ENCODE measurements at places on chromosomes 7 and 10.
A peak's percentile ranks its signal among the peaks of the same experiment; 100 is the strongest.

GRCh38 chr10:91163269-91163868 is 57.1 kb upstream of the PCGF5 start:
- DNase-seq: peak; percentile 44

DNA sequence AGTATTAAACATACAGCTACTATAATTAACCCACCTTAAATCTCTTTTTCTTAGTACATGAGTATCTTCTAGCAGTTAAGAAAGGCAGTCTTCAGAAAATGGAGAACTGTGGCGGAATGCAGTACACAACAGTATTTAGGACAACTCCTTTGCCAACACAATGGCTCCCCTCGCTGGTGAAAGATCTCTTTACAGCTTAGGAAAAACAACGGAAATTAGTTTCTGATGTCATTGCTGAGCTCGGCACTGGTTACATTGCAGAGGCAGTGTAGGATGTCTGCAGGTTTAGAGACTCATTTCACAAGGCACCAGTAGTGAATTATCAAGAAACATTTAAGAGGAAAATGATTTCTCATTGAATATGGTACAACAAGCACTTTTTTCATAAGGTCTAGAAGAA is 43.4 kb downstream of the GLRX3 start:
- DNase-seq: peak; percentile 42

- no peak for DNase-seq
Observed at GRCh38 chr7:24762771-24763170, 5.5 kb upstream of the GSDME start.

DNA sequence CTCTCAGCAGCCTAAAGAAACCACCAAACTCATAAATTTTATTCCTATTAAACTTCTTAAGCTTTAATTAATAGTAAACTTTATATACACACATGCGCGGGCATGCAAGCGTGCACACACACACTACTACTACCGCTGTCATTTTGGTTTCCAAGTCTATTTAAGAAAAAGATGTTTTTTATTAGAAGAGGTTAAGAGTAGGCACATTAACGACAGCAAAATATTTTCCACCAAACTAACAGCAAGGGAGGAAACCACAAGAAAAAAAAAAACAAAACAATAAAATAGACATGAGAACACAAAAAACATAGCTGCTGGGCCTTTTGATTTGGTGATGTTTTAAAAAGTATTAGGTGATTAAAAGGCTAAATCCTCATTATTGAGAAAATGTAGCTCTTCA is 28.6 kb downstream of the RTKN2 start:
- DNase-seq: no peak

DNA sequence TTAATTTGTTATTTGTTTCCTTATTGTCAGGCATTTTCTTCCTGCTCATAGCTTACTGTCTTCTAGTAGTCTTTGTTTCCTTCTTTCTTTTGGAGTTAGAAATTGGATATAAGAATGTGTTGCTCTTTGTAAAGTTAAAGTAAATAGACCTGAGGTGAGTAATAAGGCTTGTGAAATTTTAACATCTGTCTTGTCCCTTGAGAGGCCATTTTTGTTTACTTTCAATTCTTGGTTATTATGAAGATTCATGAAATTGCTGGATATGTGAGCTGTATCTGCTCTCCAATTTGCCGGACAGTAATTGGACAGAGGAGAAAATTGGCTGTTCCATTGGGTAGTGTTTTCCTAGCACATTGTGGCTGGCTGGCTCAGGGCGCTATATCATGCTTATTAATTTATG is 260.7 kb downstream of the EXOC4 start:
- DNase-seq: no peak

- peak; percentile 29 for DNase-seq
Observed at GRCh38 chr7:24722386-24723177, 34.7 kb downstream of the GSDME start.

- no peak for DNase-seq
Observed at GRCh38 chr10:11284291-11285085, 266.8 kb downstream of the CELF2 start.

- DNase-seq: no peak
Observed at GRCh38 chr7:44756904-44757303, 8.3 kb downstream of the ZMIZ2 start.

GRCh38 chr10:15363031-15363430 is 8.1 kb downstream of the FAM171A1 start:
- no peak for DNase-seq

DNA sequence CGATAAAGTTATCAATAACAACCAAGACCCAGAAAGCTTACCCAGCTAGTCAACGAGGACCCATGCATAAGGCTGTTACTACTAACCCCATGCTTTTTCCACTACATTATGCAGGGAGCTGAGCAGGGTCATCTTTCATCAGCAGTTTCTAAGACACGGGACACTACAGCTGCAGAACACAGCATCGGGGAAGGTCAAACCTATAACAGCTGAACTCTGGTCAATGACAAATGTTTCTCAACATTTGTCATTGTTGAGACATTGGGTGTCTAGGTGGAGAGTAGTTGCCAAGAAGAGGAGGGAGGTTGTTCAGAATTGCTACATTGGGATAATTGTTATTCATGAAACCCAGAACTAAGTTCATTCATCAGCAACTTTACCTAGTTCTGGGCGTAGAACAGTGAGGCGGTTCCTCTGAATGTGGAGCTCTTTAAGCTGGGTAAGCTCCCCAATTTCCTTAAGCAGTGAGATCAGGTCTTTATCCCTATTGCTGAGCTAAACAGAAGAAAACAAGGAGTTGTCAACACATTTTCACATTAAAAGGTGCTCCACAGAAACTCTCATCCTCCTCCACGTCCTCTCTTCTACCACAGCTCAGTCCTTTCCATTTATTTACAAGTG is 105.6 kb downstream of the ZNF22 start:
- DNase-seq: no peak

DNA sequence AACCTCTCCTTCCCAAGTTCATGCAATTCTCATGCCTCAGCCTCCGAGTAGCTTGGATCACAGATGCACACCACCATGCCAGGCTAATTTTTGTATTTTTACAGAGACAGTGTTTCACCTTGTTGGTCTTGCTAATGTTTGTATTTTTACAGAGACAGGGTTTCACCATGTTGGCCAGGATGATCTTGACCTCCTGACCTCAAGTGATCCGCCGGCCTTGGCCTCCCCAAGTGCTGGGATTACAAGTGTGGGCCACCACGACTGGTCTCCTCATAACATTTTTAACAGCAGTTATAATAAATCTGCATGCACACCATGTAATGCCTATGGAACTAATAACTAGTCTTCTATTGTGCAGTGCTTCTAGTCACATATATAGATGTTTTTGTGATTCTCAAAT is 123.8 kb upstream of the VKORC1L1 start:
- no peak for DNase-seq

GRCh38 chr7:64174941-64175340 is 32.1 kb upstream of the ZNF735 start:
- no peak for DNase-seq

- no peak for DNase-seq
Observed at GRCh38 chr7:109835577-109835976, 1255.3 kb upstream of the LRRN3 start.

GRCh38 chr7:148909568-148909967 is 25.5 kb upstream of the EZH2 start:
- DNase-seq: no peak

DNA sequence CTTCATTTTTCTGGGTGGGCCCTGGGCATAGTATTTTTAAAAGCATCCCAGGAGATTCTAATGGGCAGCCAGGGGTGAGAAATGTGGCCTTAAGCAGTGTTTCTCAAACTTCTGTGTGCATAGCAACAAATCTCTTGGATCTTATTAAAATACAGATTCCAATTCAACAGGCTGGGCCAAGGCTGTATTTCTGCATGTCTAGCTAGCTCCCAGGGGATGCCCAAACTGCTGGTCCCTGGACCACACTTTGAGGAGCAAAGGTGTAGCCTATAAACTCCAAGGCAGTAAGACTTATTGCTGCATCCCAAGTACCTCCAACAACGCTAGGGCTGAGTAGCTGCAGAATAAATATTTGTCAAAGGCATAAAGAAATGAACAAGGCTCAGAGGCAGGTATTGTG is 292.9 kb upstream of the ZMIZ1 start:
- DNase-seq: no peak

GRCh38 chr10:49161411-49161997 is 26.7 kb downstream of the TMEM273 start:
- no peak for DNase-seq

GRCh38 chr7:1586126-1586826 is 16.4 kb upstream of the PSMG3 start:
- no peak for DNase-seq

GRCh38 chr7:95758187-95758586 is 14.2 kb upstream of the DYNC1I1 start:
- no peak for DNase-seq

DNA sequence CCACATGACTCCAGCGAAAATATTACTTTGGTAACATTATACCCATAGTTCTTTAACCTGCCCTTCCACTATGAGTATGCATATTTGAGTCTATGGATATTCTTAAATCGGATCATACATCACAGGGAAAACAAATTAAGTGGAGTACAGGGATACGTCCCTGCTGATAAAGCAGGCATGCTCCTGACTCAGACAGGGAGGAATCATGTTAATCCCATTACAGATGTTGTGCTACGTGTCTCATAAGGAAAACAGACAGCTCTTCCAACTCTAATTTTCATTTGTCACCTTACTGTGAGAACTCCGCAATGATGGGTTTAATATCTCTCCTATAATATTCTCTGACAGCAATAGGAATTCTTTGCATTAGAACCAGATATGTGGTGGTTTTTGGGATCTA is 469.5 kb upstream of the POM121L12 start:
- DNase-seq: no peak

- no peak for DNase-seq
Observed at GRCh38 chr7:148882192-148882591, 1.9 kb downstream of the EZH2 start.

DNA sequence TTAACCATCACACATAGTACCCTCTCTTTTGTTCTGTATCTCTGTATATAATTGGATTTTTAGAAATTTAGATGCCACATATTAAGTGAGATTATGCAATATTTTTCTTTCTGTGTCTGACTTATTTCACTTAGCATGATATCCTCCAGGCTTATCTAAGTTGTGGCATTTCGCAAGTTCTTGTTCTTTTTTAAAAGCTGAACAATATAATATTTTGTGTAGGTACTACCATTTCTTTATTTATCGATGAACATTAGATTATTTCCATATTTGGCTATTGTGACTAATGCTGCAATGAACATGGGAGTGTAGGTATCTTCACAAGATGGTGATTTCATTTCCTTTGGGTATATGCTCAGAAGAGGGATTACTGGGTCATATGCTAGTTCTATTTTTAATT is 295.0 kb downstream of the SUGCT start:
- DNase-seq: no peak

DNA sequence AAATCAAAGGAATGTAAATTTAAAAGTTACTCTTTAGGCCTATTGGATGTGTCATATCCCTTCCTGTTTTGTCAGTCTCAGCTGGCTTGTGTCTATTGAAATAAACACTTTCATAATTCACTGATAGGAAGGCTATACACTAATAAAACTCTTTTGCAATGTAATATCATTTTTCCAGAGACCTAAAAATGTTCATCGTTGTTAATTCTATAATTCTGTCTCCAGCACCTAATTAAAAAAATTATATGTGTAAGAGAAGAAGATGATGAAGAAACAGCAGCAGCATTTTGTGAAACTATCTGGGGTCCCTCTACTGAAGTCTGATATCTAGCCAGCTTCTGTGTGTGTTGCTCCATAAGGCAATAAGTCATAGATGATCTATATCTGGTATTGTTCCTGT is 602.7 kb downstream of the ETV1 start:
- DNase-seq: no peak

GRCh38 chr7:139687980-139688632 is 89.7 kb downstream of the HIPK2 start:
- no peak for DNase-seq

GRCh38 chr10:955820-956217 is 24.3 kb upstream of the LARP4B start:
- DNase-seq: no peak

Data from neuronal stem cell (in vitro differentiated cells).